H4 (cell line): ENCODE measurements at places on chromosomes 12 and 14. TPM values are rescaled to one million over a fixed set of nuclear protein-coding genes. Genes with fewer than 3 reads are reported as not detected.

DNA sequence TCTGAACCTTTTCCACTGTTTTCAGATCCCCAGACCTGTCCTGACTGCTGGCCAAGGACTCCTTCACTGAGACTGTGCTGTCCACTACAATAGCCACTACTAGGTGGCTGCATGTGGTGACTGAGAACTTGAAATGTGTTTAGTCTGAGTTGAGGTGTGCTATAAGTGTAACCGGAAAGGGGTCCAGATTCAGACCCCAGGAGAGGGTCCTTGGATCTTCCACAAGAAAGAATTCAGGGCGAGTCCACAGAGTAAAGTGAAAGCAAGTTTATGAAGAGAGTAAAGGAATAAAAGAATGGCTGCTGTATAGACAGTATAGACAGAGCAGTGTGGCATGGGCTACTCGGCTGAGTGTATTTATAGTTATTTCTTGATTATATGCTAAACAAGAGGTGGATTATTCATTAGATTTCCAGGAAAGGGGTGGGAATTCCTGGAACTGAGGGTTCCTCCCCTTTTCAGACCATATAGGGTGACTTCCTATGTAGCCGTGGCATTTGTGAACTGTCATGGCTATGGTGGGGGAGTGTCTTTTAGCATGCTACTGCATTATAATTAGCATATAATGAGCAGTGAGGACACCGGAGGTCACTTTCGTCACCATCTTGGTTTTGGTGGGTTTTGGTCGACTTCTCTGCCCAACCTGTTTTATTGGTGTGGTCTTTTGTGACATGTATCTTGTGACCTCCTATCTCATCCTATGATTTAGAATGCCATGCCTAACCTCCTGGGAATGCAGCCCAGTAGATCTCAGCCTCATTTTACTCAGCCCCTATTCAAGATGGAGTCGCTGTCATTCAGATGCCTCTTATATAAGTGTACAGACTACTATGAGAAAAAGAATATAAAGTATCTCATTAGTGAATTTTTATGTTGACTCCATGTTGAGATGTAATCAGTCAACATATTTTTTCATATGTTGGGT lies 70.0 kb upstream of the SRSF5 start:
- no peak for DNase-seq

DNA sequence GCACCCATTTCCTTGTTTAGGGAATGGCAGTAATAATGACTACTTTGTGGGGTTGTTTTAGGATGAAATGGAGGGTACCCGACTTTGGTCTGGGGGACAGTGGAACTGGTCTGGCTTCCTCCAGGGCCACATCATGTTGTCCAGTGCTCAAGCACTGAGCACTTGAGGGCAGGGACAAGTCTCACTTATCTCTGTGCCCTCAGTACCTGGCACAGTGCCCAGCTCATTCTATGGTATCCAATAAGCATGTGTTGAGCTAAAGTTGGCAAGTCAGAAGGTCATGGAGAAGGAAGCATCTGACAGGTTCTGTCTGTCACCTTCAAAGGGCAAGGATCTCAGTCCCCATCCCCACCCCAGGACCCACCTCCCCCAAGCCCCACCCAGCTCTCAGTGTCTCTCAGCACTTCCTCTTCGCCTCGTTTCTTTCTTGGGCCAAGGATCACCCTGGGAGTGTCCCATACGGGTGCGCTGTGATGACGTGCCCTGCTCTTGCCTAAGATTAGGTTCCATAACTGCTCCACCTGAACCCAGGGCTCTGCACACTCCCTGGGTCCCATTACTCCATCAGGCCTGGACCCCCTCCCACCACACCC lies 24.3 kb upstream of the TMEM106C start:
- DNase-seq, result no peak

The FZD10 gene
- 0.04 and 0.19 TPM in 2 replicates for total RNA-seq

GRCh38 chr12:45655743-45656142 lies 73.8 kb upstream of the ARID2 start:
- DNase-seq, result no peak

- peak; percentile 32 for DNase-seq
Observed at GRCh38 chr14:69580009-69580577, 5.4 kb upstream of the CCDC177 start.

DNA sequence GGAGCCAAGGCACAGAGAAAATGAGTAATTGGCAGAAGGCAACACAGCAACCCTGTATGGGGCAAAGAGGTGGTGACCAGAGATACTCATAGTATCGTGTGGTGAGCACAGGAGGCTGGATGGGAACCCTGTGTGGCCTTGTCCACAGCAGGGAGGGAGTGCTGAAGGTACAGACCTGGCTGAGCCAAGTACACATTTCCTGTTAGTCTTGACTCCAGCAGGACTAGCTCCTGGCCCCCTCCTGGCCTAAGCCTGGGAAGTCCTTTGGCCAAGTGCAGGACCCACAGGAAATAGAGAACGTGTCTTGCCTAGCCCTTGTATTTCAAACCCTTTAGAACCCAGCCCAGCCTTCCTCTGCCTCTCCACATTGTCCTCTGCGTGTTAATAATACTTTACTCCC lies 289.8 kb upstream of the PWP1 start:
- no peak for DNase-seq

DNA sequence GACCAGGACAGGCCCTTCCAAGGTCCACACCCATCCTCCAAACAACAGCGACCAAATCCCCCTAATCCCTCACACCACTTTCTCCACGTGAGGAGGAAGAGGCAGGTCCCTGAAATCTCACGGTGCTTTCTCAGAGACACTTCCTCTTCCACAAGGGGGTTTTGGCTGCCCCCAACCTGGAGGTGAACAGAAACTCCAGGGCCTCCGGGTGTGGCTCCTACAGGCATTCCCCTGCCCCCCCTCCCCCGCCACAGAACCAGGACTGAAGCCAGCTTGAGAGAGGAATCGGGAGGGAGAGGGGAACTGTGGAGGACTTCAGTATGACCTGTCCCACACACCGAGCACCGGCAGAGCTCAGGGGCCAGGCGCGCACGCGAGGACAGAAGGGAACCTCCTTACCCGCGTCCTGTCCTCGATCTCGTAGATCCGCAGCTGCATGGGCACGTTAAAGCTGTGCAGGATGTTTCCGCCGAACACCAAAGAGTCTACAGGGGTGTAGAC lies 60.2 kb downstream of the KDM2B start:
- no peak for DNase-seq

The RD3L gene
- total RNA-seq, result not detected in 2 replicates

GRCh38 chr12:110561471-110562201 lies 21.5 kb downstream of the PPTC7 start:
- DNase-seq, result peak; percentile 45

The NPAS3 gene
- 2.6 and 4.2 TPM in 2 replicates for total RNA-seq

GRCh38 chr14:21454843-21455544 lies 929 bp downstream of the CHD8 start:
- DNase-seq, result no peak

DNA sequence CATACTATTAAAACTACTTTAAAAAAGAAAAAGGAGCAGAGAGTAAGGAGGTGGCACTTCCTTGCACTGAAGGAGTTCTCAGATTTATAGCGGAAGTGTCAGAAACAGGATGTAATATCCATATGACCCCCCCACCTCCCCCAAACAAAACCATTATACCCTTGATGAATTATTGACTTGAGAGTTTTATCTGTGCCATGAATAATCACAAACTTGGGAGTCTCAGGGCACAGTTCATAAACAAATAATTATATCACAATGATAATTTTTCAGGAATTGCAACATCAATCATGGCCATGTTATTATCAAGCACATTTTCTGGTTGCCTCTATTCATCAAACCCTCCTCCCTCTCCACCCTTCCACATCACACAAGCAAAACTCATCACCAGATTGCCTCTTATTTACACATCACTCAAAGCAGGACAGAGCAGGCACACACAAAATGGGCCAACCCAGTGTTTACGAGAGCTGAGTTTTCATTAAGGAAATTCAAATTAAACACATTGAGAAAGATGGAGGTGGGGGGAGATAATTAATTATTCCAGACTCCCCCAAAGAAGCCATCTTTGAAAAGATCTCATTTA lies 141.4 kb downstream of the EGLN3 start:
- no peak for DNase-seq

DNA sequence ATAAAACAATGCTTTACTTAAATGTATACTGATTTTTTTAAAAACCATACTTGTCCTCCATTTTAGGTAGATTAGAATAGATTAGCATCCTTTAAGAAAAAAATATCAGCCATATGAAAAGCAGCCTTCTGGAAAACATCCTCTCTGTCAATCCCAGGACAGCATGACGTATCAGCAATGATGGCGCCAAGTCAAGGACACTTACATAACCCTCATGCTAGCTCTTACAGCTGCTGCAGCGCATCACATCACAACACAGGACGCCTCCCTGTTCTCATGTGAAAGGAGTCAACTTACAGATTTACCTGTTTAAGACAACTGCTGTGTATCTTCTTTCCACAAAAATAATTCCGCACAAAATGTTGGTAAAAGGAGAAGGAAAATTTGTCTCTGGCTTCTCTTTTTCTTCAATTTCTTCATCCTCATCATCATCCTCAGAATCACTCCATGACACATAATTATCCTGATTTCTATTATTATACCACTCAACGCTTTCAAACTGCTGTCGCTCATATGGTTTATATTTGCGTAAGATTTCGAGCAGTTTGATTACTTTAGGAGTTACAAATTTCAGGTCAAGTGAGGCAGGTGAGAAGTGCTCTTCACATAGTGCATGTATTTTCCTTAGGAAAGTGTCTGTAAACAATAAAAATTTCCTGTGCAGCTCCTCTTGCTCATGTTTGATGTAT lies 33.3 kb downstream of the DICER1 start:
- DNase-seq, result no peak

The APOF gene
- total RNA-seq, result not detected in 2 replicates
